ENCODE measurements at places on chromosomes 5 and 9. TPM values are rescaled to one million over a fixed set of nuclear protein-coding genes. Genes with fewer than 3 reads are reported as not detected.

GRCh38 chr5:57780306-57780960, 297.8 kb upstream of the ACTBL2 start:
- H3K36me3 ChIP-seq: no peaks in the 10 kb centered on the region
- no peak overlapping the region for H3K27ac ChIP-seq
- H3K4me3 ChIP-seq: no peak overlapping the region
- H3K27me3 ChIP-seq: peaks cover 14% of the 10 kb centered on the region
- no peaks in the 10 kb centered on the region for H3K4me1 ChIP-seq
- no peak for DNase-seq

DNA sequence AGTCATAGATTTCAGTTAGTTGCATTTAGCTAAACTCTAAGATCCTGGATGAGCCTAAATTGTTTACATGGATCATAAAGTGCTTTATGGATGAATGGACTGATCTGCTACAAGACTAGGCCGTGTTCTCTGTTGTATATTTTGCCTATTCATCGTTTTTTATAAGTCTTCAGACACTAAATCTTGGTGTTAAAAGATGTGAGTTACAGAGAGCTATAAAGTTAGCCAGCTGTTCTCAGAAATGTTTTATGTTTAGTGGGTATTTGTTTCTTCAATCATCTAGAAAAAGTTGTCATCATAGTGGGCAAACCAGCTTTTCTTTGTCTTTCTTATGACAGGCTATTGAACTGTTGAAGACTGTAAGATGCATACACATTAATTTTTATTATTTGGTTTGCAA, 585.8 kb upstream of the SEMA6A start:
- no peaks in the 10 kb centered on the region for H3K36me3 ChIP-seq
- H3K4me3 ChIP-seq: no peak overlapping the region
- DNase-seq: no peak
- no peak overlapping the region for H3K27ac ChIP-seq
- H3K27me3 ChIP-seq: no peaks in the 10 kb centered on the region
- H3K4me1 ChIP-seq: no peaks in the 10 kb centered on the region

The MAMDC4 gene
- total RNA-seq: 14.8 TPM

The PCSK1 gene
- total RNA-seq: not detected

The KIF24 gene
- total RNA-seq: 7.4 TPM
